ENCODE measurements at places on chromosomes 5 and 9. TPM values are rescaled to one million over a fixed set of nuclear protein-coding genes. Genes with fewer than 3 reads are reported as not detected.

The DEPDC1B gene
- total RNA-seq, result 21.2 TPM

The OR1L4 gene
- total RNA-seq, result not detected

The OR1J1 gene
- not detected for total RNA-seq

The PCDH1 gene
- 44.8 TPM for total RNA-seq

The PNPLA7 gene
- 4.3 TPM for total RNA-seq

The GABRB2 gene
- total RNA-seq, result 1.4 TPM

The ADGRV1 gene
- total RNA-seq, result 14.5 TPM

The KIF4B gene
- total RNA-seq, result 0.12 TPM

The LHX3 gene
- total RNA-seq, result not detected

The KIAA0825 gene
- 12.3 TPM for total RNA-seq

The CAVIN4 gene
- total RNA-seq, result 38.4 TPM

The NDUFA8 gene
- total RNA-seq, result 40.6 TPM

The PDGFRB gene
- total RNA-seq, result 182 TPM

The MORN5 gene
- total RNA-seq, result 1.6 TPM

The DIPK1B gene
- 39.6 TPM for total RNA-seq

The TIMD4 gene
- 0.93 TPM for total RNA-seq

The TCF7 gene
- total RNA-seq, result 4.7 TPM

The GALNT12 gene
- 3.9 TPM for total RNA-seq

The LMNB1 gene
- 54.5 TPM for total RNA-seq

The CDKN2A gene
- 0.12 TPM for total RNA-seq

The GTF2H2 gene
- 38.4 TPM for total RNA-seq

The PTGDS gene
- total RNA-seq, result 43.3 TPM
